ENCODE measurements at places on chromosomes 11 and 22.

DNA sequence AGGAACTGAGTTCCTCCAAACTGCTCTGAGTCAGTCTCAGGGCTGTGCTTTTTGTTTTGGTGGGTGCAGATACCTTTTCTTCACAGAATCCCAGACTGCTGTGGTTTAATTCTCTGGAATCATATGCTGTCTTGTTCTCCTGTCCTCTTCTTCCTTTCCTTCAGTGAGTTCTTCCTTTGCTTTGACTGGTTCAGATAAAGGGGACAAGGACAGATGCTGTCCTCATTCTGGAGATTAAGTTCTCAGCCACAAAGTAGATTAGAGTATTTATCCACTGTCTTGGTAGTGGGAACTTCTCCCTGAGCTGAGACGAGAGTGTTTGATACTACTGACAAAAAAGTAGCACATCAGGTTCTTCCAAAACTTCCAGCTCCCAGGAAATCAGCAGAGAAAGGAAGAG is 13.3 kb downstream of the ZDHHC5 start:
- DNase-seq, result no peak

DNA sequence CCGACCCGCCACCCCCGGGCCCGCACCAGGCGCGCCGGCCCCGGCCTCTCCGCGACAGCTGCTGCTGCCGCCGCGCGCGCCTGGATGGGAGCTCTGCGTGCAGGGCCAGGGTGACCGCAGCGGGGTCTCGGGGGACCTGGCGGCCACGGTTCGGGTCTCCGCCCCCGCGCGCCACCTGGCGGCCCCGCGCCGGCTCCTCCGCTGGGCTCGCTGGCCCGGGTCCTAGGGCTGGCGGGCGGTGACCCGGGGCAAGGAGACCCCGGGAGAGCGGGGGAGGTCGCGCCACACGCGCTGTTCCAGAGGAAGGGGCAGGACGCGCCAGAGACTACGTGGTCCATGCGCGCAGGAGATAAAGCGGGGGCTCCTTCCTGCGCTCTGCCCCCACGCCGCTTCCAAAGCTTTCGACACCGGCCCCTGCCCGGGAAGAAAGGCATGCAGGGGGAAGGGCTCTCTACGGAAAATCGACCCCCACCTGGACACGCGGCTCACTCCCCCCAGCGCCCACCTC is 562 bp downstream of the SHANK2 start:
- DNase-seq, result peak; percentile 48

- no peak for DNase-seq
These were observed 59.6 kb downstream of the ATXN10 start for GRCh38 chr22:45731041-45731797.

DNA sequence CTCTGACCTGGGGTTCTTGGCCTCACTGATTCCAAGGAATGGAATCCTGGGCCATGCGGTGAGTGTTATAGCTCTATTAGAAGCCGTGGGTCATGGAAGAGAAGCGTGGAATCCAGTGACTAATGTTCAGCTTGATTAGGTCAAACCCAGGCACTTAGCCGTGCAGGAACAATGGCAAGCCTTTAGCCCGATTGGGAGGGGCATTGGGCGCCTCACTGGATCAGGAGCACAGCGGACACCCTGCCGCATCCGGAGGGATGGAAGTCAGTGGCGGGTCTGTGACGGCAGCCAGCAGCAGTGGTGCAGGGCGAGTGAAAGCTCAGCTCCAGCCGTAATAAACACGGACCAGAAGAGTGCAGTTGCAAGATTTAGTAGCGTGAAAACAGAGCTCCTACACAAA is 20.5 kb upstream of the SLC17A6 start:
- DNase-seq, result no peak

DNA sequence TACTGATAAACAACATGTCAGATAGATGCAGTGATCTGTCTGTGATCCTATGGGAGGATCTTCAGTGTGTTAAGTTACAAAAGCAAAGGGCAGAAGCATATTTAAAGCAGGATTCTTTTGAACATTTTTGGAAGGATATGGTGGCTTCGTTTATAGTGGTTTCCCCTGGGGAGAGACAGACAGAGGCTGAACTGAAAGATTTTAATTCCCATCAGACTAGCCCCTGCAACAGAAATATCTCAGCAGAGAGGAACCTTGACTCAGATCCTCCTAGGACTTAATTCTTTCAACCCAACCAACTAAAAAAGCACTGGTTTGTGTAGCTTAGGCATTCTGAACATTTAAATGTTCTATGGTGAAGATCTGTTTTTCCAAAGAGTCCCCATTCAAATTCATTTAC is 5.7 kb downstream of the CLTCL1 start:
- DNase-seq, result no peak

DNA sequence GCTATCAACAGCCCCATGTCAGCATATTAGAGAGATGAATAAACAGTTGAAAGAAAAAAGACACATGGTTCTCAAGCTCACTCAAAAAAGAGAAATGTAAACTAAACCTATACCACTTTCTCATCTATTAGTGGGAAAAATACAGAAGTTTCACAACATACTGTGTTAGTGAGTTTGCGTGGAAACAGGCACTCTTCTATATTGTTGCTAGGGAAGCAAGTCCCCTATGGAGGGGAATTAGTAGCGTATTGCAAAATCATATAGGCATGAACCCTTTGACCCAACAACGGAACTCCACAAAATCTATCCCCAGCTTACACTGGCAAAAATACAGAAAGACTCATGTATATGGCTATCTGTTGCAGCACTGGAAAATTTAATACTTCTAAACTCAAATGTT is 14.2 kb upstream of the RFPL2 start:
- DNase-seq, result no peak

- DNase-seq, result peak; percentile 59
These were observed 40.0 kb upstream of the CREB3L1 start for GRCh38 chr11:46237248-46238077.

DNA sequence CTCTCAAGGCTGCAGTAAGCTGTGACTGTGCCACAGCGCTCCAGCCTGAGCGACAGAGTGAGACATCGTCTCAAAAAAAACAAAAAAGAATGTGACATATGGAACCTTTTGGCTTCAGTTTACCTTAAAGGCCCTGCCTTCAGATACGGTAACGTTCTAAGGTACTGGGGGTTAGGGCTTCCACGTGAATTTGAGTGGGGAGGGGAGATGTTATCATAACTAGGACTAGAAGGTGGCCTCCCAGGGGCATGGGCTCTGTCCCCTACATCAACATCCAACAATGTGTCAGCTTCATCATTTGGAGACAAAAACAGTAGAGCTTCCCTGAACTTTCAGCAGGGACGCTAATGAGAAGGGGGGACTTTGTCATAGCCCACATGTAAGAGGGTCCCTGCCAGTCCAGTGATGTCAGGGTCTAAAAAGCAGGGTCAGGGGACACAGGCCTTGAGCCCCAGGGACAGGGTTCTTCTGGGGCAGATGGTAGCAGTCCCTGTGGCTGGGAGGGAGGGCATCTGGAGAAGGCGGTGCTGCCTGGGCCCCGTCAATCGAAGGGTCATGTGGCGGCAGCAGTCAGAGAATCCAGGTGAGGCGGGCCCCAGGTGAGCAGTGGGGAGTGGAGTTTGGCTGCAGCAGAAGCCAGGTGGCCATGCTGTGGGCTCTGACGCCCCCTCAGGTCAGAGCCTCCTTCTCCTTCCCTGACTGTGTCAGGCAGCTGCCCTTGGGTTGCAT is 79.8 kb downstream of the BCR start:
- no peak for DNase-seq

DNA sequence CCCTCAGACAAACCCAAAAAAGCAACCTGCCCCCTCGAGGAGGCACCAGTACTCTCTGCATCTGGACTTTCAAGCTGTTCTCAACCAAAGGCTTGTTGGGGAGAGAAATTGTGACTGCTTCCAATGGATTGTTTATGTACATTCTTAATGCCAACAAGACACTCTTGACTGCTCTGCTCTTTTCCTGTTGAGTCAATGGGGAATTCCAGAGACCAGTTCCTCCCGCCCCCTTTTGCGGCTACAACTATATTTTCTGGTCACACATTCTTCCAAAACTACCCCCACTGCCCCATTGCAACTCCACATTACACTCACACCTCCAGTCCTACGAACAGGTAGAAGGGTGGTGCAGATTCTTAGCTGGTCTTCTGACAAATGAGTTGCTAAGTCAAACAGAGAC is 187.0 kb downstream of the DSCAML1 start:
- DNase-seq, result peak; percentile 41

GRCh38 chr11:88312628-88313027 is 24.9 kb downstream of the CTSC start:
- no peak for DNase-seq

GRCh38 chr22:23522623-23523251 is 57.4 kb downstream of the IGLL1 start:
- no peak for DNase-seq

GRCh38 chr22:46598737-46599424 is 21.3 kb upstream of the GRAMD4 start:
- no peak for DNase-seq

- no peak for DNase-seq
These were observed 15.1 kb downstream of the OR51E1 start for GRCh38 chr11:4658629-4659445.

- DNase-seq, result no peak
These were observed at the start of gene TMPRSS4 for GRCh38 chr11:118076754-118077281. TSS of gene TMPRSS4 (plus strand) at chr11:118077078. CDS start at chr11:118077303, 225 bp downstream.

GRCh38 chr11:115155978-115156377 is 348.2 kb downstream of the CADM1 start:
- no peak for DNase-seq
